ENCODE measurements at places on chromosomes 13 and 19. TPM values are rescaled to one million over a fixed set of nuclear protein-coding genes. Genes with fewer than 3 reads are reported as not detected.

DNA sequence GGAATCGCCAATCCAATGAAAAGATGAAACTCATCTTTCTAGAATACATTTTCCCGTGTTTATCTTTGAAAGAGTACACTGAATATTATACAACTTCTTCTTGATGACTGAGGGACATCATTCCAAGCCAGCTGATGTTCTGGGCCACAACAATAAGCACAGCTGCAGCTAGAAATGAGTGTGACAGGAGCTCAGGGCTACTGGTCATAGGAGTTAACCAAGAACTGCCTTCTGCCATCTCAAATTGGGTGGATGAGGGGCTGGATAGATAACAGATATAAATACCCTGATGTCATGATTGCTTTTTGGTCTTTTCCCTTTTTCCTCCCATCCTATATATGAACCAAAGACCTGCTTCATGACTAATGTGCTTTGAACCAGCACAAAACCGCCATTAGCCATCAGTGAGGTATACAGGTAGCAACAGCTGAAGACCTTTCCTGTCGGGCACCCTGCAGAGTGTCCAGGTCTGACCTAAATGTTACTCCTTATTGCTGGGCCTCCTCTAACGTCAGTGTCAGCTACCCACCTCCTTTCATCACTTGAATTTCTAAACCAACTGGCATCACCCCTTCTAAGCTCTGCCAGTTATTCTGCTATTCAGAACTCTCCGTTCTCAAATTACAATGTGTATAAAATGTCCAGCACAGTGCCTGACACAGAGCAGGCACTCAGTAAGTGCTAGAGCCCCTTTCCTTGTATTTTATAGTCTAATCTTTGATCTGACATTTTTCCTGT is 178.2 kb downstream of the ENOX1 start:
- no peak overlapping the region for H3K27ac ChIP-seq
- no peaks in the 10 kb centered on the region for H3K4me1 ChIP-seq
- H3K27me3 ChIP-seq, result no peaks in the 10 kb centered on the region

The LRG1 gene
- not detected for total RNA-seq

- no peaks in the 10 kb centered on the region for H3K27me3 ChIP-seq
- DNase-seq, result no peak
- no peaks in the 10 kb centered on the region for H3K4me1 ChIP-seq
- no peak overlapping the region for H3K4me3 ChIP-seq
- H3K36me3 ChIP-seq, result no peaks in the 10 kb centered on the region
These were observed 66.9 kb downstream of the MIPEP start for GRCh38 chr13:23822252-23822824.

The OR10H1 gene
- total RNA-seq, result not detected

GRCh38 chr13:113220141-113220598 is 10.8 kb downstream of the CUL4A start:
- H3K27ac ChIP-seq, result no peak overlapping the region
- no peak for DNase-seq
- peaks cover 65% of the 10 kb centered on the region for H3K36me3 ChIP-seq
- no peak overlapping the region for H3K4me3 ChIP-seq
- H3K27me3 ChIP-seq, result no peaks in the 10 kb centered on the region

GRCh38 chr19:48953990-48954594 is 583 bp upstream of the BAX start:
- no peaks in the 10 kb centered on the region for H3K27me3 ChIP-seq
- DNase-seq, result no peak
